ENCODE measurements at places on chromosomes 2 and 18.

DNA sequence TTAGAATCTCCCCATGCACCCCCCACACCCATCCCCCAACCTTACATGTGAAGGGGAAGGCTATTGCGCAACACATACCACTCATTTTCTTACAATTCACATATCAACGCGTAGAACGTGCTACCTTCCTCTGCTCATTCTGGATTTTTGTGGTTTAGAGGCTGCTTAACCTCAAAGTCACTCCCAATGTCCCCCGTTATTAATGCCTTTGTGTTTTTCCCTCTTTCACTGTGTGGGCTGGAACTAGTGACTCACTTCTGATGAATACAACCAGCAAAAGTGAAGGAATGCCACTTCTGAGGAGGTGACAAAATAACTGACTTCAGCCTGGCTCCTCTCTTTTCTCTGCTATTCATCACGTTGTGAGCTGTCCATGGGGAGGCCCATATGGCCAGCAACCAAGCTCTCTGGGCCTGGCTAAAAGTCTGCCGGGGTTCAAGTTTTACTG is 342.5 kb upstream of the NXPH2 start:
- no peak for DNase-seq

GRCh38 chr2:18410543-18410942 is 149.9 kb downstream of the RDH14 start:
- DNase-seq = no peak

- DNase-seq = no peak
These were observed 6.6 kb downstream of the YIPF4 start for GRCh38 chr2:32284321-32284720.

- DNase-seq = no peak
These were observed 94.6 kb downstream of the PMAIP1 start for GRCh38 chr18:59994357-59994756.

- peak; percentile 27 for DNase-seq
These were observed 157.5 kb upstream of the SESTD1 start for GRCh38 chr2:179422037-179422643.

DNA sequence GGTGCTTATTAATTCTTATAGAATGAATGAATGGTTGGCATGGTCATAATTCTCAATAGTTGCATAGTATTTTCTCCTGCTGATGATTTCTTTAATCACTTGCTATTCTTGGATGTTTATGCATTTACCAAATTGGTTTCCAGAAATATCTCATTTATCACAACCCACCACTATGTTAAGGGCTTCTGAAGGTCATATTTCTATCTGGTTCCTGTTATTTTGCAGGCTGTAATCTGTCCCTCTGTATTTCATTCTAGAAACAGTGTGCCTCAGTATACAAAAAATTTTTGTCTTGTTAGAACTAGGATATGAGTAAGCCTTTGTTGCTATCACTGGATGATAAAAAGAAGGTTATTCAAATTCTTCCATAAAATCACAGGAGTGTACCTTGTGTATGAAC is 6.1 kb upstream of the ATP8B1 start:
- no peak for DNase-seq

GRCh38 chr2:177244244-177244771 is 20.2 kb downstream of the NFE2L2 start:
- DNase-seq = no peak

GRCh38 chr18:51054764-51055163 is 24.8 kb downstream of the SMAD4 start:
- no peak for DNase-seq

- no peak for DNase-seq
These were observed 164.5 kb downstream of the TDRD15 start for GRCh38 chr2:21288299-21288698.

DNA sequence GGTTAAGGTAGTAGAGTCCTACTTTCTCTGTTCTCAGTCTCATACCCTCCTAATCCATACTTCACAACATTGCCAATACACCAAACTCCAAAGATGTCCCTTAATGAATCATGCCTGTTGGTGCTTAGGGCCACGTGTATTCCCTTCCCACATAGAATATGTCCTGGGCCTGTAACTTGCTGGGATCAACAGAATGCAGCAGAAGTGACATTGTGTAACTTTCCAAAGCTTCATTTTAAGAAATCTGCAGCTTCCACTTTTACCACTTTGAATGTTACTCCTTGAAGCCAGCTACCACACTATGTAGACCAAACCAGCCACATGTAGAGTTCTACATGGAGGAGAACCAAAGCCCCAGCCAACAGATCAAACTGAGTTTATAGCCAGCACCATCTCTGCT is 58.5 kb upstream of the ARHGAP15 start:
- no peak for DNase-seq

GRCh38 chr2:15421753-15422152 is 139.4 kb downstream of the NBAS start:
- DNase-seq = no peak

DNA sequence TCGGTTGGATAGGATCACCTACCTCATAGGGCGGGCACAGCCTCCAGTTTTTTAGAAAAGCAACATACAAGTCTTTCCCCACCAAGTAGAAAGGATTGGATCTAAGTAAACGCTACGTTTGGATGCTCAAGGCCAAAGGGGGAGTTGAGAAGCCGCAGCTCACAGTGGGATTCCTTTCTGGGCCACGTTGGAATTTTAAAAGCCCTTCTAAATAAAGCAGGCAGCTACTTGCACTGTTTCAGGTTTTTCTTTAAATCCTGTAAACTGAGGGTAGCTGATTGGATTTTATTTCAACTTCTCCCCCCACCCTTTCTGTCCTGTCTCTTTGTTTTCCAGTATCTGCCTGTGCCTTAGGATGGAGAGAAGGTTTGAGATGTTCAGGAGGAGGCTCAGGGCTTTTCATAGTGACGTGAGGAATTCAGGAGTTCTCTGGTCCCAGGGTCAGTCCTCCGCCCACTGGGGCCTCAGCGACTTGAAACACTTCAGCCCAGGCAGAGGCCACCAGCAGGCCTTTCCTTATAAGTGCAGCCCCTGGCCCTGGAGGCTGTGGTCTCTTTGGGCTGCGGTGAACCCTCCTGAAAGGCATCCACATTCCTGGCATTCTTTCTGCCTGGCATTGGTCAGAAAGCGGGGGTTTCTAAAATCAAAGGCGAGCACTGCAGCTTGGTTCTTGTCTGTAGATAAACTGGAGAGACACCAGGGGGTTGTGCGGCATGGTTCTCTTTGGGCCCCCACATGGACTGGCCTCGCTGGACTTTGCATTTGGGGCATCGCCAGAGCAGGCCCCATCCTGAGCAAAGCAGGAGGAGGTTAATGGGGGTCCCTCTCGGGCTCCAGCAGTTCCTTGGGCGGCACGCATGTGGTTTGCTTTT is 44.5 kb downstream of the SH3BP4 start:
- no peak for DNase-seq

DNA sequence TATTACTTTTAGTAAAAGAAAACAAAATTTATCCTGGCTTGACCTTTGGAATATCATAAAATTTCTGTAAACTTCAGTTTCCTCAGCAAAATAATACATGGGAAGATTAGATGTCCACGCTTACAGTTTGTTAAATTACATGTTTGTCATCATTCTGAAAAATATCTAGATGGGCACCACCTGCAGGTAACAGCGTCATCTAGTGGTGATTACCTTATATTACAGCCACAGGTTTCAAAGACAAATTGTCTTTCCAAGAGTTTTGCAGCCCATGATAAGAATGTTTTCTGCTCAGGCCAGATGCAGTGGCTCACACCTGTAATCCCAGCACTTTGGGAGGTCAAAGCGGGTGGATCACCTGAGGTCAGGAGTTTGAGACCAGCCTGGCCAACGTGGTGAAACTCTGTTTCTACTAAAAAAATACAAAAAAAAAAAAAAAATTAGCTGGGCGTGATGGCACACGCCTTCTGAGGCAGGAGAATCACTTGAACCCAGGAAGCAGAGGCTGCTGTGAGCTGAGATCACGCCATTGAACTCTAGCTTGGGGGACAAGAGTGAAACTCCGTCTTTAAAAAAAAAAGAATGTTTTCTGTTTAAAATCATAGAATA is 96.3 kb upstream of the RASGRP3 start:
- DNase-seq = no peak

DNA sequence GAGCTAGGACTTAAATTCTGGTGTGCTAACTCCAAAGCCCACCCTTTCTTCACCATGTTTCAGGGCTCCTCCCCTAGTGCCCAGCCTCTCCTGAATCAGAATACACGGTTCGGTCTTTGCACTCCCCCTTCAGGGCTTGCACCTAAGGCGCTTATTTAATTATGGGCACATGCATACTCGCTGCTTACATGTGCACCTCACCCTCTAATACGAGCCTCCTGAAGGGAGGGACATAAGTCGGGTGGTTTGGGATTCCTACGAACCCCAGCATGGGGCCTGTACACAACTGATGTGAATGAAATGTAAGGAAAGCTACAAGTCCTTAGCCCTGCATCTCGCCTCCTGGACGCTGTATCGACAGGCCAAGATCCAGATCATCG is 435 bp downstream of the IFT172 start:
- no peak for DNase-seq

Measured in activated T-cell treated with anti-CD3 and anti-CD28 coated beads for 48 hours (primary cell).